Stimulated activated CD8-positive, alpha-beta memory T cell treated with anti-CD3 and anti-CD28 coated beads, Interleukin-15, amount 100 ng/mL, for 4 hours (primary cell): ENCODE measurements at places on chromosomes 5 and 9.

GRCh38 chr5:125333416-125333815 lies 587.0 kb upstream of the ZNF608 start:
- DNase-seq, result no peak

GRCh38 chr5:143229426-143229895 lies 174.0 kb downstream of the NR3C1 start:
- DNase-seq, result no peak

- no peak for DNase-seq
These were observed 113.1 kb upstream of the PCSK1 start for GRCh38 chr5:96546120-96546519.

DNA sequence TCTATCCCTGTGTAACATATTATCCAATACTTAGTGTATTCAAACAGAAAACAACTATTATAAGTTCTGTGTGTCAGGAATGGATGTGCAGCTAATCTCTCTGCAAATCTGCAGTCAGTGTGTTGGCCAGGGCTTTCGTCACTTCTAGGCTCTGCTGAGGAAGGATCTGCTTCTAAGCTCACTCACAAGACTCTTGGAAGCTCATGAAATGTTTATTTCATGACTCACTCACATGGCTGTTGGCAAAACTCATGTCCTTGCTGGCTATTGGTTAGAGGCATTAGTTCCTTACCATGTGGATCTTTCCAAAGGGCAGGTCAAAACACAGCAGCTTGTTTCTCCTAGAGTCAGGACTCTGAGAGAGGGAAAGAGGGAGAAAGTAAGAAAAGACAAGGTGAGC lies 367.4 kb upstream of the SMARCA2 start:
- DNase-seq, result no peak

DNA sequence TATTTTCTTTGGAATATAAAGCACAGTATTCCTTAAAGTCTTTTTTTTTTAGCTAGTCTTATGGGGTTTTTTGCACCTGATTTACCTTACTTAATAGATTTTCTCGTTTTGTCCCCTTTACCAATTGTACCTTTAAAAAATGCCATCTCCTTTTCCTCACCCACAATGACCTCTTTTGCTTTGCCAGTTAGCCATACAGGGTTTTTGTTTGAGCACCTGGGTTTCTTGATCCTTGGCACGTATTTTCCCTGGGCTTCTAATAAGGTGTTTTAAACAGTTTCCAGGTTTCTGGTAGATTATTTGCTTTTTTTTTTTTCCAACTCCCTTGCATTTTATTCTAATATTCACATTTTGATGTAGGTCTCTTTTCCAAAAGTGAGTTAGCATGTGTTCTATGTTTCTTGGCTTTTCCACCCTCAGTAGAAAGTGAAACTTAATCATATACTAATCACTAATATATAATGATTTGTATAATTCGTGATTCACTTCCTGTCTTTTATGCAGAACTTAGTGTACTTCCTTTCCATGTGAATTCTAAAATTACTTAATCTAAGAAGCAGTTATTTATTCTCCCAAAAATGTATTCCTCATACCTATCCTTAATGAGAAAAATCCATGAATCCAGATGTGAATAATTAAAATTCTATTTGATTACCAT lies 673.9 kb upstream of the RGMB start:
- no peak for DNase-seq

DNA sequence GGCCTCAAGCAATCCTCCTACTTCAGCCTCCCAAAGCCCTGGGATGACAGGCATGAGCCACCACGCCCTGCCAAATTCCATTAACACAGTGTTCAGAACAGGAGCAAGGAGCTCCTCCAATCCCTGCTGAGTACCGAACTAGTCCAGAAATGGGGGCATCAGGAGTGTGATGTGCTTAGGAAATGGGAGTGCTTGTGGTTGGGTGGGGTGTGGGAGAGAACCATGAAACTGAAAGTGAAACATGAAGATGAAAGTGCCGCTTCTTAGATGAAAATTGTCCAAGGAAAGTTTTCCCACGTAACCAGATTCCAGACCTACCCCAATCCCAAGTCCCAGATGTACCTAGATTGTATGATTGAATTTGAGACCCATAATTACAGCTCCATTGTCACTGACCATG lies 16.7 kb upstream of the ZNF131 start:
- DNase-seq, result no peak

- DNase-seq, result no peak
These were observed 160.8 kb downstream of the DEPDC1B start for GRCh38 chr5:60538955-60539866.

DNA sequence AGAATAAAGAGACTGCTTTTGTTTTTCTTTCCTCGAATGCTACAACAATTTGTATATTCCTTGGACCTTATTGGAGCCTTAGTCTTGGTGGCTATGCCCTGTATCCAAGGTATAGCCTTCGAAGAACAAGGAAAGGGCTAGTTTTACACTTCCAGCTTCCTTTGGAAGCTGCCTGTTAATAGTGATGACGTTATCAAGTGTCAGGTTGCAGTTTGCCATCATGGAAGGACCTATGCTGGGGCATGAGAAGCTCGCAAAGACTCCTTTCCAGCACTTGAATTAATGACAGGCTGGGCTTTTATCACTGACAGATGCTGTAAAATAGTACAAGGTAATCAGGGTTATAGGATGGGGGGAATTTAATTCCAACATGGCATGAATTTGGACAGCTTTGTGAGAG lies 157.9 kb downstream of the KDM4C start:
- DNase-seq, result no peak

DNA sequence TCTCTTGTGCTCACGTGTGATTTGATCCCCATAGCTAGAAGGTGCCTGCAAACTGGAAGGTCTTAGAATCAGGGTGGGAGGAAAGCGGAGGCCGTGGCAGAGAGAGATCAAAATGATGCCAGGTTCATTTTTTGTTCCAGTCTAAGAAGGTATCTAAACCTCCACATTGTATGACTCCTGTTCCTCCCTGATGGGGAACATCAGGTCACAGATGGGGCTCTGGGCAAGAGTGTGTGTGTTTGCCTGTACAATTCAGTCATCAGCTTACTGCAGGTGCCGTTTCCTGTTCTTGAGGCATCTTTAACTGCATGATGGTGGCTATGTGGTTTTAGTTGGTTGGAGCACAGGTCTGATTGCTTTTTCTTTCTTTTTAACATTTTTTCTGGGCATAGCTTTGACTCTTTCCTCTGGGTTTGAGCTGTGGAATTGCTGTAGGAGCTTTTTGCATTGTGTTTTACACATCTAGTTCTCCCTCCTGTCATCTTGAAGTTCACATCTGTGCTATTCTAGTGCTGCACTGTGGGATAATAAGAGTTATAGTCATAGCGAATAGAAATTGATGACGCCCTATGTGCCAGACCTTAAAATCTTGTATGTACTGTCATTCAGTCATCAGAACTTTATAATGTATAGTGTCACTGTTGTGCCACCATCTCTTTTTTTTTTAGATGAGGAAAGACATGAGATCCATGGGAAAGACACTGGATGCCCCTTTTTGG lies 30.8 kb downstream of the ARHGAP26 start:
- no peak for DNase-seq

GRCh38 chr9:105890046-105890822 lies 195.9 kb downstream of the TMEM38B start:
- DNase-seq, result no peak

GRCh38 chr9:127903557-127904475 lies 4.4 kb upstream of the ST6GALNAC6 start:
- peak; percentile 41 for DNase-seq

DNA sequence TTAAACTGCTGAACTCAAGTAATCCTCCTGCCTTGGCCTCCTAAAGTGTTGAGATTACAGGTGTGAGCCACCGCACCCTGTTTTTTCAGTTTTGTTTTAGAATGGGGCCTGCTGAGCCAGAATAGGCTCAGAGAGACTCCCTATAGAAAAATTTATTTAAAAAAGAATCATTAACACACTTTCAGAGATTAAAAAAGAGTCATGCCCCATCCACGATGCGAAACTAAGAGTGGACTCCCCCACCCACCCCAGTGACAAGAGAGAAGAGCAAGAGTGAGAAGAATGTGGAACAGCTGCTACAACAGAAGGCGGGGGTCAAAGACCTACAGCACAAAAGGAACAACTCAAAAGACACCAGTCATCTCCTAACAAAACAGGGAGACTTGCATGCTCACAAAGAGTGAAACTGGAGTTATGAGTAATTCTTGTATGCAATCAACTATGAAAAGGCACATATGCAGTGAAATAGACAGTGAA lies 47.2 kb downstream of the GLDC start:
- no peak for DNase-seq

- no peak for DNase-seq
These were observed 42.2 kb downstream of the MED27 start for GRCh38 chr9:132037458-132037857.

- DNase-seq, result no peak
These were observed 338.9 kb downstream of the ZSWIM6 start for GRCh38 chr5:61670941-61671340.

DNA sequence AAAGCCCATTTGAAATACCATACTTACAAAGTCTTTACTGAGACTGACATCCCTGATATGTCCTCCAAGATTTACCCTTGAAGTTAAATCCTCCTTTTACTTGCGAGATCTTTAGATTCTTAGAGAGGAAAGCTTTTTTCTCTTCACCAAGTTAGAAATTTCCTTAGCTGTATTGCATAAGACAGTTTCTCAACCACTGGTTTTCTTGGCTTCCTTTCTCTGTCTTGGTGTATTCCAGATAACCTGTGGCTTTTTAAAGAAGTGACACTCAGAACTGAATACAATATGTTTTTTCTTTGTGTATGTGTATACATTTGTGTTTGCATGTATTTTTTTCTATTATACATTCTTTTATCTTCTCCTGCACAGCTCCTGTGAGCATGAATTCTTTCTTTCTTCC lies 65.0 kb downstream of the SNCAIP start:
- no peak for DNase-seq

DNA sequence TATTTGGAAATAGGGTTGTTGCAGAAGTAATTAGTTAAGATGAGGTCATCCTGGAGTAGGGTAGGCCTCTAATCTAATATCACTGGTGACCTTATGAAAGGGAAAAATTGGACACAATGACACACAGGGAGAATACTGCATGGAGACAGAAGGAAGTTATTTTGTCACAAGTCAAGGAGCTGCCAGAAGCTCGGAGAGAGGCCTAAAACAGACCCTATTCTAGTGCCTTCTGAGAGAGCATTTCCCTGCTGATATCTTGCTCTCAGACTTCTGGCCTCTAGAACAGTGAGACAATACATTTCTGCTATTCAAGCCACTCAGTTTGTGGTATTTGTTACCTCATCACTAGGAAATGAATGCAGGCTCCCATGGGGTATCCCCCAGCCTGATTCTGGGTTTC lies 332.9 kb downstream of the CSNK1G3 start:
- DNase-seq, result no peak

DNA sequence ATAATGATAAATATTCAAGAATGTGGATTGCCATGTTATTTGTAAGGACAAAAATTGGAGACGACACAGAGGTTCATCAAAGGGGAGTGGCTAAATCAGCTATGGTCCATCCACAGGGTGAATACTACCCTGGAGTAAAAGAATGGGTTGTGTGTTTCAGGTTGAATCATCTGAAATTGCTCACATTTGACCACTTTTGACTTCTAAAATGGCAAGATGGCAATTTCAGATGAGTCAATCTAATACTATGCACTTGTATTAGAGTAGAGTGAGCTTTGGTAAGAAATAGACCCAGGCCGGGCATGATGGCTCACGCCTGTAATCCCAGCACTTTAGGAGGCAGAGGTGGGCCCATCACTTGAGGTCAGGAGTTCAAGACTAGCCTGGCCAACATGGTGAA lies 131.8 kb downstream of the GAPVD1 start:
- DNase-seq, result no peak

DNA sequence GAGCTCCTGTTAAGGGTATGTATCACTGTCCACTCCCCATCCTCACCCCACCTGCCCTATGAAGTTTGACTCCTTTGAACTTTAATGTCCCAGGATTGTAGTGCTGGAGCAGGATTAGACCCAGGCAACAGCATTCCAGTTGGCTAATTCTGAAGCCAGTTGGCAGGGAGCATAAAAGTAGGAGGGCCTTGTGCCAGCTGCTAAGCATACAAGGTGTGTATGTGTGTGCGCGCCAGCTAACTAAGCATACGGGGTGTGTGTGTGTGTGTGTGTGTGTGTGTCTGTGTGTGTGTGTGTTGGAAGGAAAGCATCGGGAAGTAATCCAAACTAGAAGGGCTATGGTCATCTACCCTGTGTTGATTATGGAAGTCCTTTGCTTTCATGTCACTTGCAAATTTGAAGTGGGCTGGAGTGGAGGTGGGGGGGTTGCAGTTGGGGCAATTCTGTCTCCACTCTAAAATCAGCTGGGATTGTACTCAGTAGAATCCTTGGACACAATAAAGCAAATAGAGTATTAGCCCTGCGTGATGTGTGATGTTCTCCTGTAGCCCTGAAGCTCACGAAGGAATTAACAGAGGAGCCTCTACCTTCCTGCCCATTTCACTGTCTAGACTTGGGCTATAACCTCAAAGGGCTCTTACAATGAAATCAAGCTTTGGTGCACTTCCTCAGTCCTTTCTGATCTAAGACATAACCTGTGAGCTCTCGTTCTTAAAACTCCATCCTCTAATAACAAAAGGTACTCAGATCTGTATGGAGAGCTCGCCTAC lies 26.9 kb downstream of the HMGCR start:
- DNase-seq, result no peak

GRCh38 chr5:112534611-112535255 lies 115.7 kb upstream of the EPB41L4A start:
- DNase-seq, result no peak

DNA sequence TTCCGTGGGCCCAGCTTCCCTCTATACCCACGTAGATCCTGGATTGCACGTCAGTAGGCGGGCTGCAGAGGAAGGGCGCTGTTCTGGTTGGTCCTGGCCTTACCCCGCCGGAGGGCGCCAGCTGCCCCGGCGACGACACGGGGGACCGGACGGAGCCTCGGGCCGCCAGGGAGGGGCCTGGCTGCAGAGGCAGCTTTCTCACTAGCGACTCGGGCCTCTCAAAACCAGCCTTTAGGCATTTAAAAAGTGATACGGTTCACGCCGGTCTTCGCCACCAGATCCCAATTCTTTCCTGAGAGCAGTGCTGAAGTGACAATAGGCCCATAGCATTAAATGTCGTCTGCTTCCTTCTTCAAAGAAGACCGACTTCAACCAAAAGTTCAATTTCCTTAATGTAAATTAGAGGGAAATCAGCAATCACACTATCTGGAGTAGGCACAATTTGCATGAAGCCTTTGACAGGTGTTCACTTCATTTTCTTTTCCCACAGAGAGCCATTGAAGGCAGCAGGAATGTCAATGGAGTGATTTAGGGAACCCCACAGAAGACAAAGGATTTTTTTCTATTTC lies 17.6 kb upstream of the UBE2D2 start:
- peak; percentile 7 for DNase-seq

GRCh38 chr9:133782157-133783130 lies 44.3 kb upstream of the SARDH start:
- peak; percentile 11 for DNase-seq

- DNase-seq, result no peak
These were observed 653.7 kb downstream of the CCDC171 start for GRCh38 chr9:16206518-16206917.

GRCh38 chr5:103298607-103299188 lies 40.1 kb downstream of the MACIR start:
- no peak for DNase-seq

DNA sequence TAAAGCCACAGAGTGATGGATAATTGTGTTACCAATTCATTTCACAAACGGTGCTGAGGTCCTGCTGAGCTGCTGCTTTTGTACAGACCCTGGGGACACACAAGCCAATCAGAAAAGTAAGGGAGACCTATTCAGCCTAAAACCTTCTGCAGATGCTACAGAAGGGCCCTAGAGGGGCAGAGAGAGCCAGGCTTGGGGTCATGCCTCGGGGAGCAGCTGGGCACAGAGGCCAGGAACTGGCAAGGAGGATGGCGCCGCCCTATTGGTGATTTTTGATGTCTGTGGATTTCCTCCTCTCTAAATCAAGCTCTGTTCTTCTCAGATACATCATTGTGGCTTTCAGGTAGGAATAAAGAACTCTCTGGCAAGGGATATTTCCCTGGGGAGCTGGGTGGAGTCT lies 181.9 kb downstream of the ZNF462 start:
- no peak for DNase-seq
